ENCODE measurements at places on chromosomes 1 and 21.

- DNase-seq, result peak; percentile 9
Observed at GRCh38 chr1:17405898-17406759, 33.3 kb downstream of the RCC2 start.

GRCh38 chr1:43639976-43640794, 9.8 kb upstream of the KDM4A start:
- DNase-seq, result no peak

DNA sequence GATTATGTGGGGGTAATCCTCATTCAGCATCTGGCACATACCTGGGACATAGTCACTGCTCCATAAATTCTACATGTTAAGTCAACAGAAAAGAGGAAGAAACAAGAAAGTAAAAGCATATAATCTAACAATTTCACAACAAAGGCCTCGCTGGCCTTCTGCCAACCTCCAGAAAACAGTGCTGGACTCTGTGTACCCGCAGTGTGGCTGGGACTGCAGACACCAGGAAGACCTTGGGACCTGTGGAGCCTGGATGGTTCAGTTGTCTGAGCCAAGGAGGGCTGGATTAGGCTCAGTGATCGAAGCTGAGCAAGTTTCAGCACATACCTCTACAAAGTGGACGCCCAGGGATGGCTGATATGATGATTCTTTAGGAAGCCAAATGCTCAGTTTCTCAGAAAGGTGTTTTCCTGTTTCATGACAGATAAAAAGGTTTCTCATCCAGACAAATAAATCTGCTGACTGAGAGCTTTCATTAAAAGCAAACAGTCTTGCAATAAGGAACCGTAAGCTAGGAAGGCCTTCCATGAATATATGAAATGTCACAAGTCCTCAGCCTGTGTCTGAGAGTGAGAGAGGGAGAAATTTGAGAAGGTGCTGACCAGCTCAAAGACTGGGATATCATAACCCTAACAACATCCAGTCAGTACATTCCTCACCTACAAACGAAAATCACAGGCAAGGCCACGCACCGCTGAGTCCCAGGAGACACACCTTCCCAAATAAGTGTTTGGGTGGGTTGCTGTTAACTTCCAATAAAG, 48.4 kb downstream of the CAPZB start:
- DNase-seq, result no peak

DNA sequence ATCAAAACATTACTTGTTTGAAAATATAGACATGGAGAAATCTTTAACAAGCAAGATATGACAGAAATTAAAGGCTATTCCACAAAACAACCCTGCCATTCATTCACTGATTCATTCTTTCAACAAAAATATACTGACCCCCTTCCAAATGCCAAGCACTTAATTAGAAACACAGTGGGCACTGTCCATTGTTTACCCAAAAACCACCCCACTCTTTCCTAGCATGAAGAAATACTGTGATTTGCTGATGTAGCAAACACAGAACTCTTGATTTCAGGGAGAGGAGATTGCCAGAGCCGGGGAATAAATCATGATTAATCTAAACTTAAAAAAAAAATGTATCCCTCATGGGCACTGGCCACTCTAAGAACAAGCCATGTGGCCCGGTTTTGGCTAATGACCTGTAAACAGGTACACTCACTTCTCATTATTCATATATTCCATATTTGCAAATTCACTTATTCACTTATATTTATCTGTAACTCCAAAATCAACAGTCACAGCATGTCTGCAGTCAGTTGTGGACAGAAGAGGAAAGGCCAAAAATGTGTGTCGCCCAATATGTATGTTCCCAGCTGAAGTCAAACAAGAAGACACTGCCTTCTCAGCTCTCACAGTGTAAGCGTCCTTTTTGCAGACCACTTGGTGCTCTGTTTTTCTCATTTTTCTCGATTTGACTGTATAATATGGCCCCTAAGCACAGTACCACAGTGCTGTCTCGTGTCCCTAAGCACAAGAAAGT, 133.1 kb downstream of the SMYD3 start:
- DNase-seq, result no peak

DNA sequence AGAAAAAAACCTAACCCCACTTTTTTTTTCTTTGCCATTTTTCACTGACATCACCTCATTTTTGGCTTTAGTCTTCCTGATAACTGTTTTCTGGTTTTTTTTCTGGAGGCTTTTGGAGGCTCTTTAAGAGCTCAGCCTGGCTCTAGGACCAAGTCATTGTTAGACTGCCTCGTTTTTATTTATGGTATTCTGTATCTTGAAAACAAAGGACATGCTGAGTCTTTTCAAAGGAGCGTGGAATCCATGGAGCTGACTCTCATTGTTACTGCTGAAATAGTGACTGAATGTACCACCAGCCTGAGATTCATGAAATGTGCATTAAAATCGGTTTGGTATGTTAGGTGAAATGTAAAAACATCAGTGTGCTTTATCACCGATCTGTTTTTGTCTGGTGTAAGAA, 28.0 kb downstream of the RASAL2 start:
- DNase-seq, result no peak

- no peak for DNase-seq
Observed at GRCh38 chr1:228882041-228882770, 146.9 kb downstream of the RHOU start.

DNA sequence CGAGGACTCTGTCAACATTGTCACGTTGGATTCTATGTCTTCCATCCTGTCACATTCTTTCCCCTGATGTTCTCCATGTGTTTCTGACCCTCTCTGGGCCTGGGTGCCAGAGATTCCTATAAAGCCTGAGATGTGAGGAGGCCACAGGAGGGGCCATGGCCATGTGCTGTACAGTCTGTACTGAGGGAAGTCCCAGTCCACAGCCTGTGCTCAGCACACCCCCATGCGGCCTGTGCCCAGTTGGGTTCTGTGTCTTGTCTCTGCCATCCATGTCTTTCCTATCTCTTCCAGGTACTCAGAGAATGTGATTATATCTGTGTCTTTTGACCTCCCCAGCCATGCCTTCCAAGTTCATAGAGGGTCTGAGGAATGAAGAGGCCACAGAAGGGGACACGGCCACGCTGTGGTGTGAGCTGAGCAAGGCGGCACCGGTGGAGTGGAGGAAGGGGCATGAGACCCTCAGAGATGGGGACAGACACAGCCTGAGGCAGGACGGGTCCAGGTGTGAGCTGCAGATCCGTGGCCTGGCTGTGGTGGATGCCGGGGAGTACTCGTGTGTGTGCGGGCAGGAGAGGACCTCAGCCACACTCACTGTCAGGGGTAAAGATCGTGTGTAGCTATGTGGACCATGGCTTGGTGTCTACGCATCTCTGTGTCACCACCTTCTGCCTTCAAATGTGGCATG, 86.1 kb downstream of the OBSCN start:
- no peak for DNase-seq

DNA sequence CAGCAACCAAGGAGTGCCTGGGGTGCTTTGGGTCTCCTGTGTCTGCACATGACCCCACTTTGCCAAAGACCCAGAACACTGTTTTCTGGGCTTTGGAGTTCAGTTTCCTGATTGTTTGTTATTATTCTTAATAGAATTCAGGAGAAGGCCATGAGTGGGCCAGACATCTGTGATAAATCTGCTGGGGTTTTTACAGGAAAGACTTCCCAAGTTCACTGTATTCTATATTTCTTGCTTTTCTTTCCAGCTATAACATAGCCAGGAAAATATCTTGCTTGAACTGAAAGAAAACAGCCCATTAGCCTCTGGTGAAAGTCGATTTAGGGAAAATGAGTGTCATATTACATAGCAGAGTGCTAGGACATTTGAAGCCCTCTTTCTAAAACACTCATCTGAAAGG, 345.1 kb upstream of the USP24 start:
- DNase-seq, result no peak

DNA sequence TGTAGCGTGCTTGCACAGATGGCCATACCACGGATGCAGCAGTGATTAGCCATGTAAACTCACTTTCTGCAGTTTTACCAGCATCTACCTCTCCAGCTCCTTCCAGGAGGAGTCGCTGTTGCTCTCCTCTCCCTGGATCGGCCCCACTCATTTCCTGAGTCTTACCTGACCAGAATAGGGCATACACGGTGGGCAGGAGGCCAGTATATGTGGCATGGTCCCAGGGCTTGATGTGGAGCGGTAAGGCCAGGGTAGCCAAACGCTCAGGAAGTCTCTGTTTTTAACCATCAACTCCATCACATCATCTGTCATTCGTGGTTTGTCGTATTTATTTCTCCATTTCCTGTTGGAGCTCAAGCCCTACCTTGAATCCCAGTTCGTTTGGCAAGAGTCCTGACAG, 163.4 kb upstream of the USP24 start:
- DNase-seq, result no peak

DNA sequence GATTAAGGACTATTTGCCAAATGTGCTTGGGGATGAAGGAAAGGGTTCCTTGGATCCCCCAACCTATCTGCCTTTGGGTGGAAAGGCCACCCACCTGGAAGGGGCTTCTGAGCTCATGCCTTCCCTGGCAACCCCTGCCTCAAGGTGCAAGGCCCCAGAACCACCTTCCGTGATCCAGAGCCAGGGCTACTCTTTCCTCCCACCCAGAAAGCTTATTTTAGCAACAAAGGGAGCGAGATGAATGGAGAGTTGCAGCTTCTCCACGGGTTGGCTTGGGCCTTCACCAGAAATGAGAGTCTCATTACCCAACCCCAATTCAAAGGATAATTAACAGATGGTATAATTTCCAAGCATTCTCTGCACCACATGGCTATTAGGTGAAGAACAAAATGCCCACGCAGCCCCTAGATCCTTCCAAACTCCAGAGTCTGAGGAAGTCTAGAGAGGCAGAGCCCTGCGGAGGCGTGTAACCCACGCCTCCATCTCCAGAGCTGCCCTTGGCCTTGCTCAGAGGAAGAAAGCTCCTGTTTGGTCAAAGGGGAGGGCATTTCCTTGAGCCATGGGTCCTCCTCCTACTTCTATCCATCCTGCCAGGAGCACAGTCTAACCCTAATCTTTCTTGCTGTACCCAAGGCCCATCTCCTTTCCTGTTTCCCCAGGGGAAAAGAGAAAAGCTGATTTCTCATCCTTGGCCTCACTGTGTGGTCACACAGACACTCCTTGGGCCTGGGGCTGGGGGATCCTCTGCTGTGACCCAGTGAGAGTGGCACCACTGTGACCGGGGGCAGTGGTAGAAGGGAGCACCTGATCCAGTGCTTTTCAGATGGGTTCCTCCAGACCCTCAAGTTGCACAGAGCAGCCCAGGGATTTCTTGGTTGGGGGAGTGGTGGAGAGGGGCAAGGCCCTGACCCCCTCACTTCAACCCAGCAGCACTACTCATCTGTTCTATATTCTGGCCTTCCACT, 1.7 kb upstream of the CELSR2 start:
- DNase-seq, result no peak

GRCh38 chr21:36320421-36321324, 676 bp downstream of the MORC3 start:
- DNase-seq, result peak; percentile 34

Measured in HS-5 (cell line).